ENCODE measurements at places on chromosomes 1 and 21.

DNA sequence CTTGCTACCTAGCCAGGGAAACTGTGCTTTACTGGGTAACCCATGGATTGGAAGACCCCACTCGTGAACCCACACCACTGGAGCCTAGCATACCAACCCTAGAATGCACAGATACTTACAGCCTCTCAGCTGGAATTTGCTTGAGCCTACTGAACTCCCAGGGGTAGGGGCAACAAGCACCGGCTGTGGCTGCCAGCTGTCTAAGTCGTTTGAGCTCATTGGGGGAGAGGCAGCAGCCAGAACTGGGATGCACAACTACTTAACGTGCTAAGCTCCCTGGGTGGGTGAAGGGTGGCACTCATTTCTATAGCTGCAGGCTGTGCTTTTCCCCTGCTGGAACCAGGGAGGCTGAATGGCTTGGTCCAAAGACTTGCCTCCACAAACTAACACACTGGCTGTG, 212.4 kb downstream of the ZNF648 start:
- DNase-seq = no peak

GRCh38 chr1:2558420-2558819, 2.2 kb downstream of the TNFRSF14 start:
- DNase-seq = no peak

DNA sequence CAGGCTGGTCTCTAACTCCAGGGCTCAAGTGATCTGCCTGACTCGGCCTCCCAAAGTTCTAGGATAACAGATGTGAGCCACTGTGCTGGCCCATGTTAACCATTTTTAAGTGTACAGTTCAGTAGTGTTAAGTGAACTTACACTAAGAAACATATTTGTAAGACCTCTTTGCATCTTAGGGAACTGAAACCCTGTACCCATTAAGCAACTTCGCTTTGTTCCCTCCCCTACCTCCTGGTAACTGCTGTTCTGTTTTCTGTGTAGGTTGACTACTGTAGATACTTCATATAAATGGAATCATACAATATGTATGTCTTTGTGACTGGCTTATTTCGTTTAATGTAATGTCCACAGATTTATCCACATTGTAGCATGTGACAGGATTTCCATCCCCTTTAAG, 11.0 kb downstream of the NUDC start:
- no peak for DNase-seq

GRCh38 chr1:54857746-54858561, 29.0 kb downstream of the DHCR24 start:
- no peak for DNase-seq

DNA sequence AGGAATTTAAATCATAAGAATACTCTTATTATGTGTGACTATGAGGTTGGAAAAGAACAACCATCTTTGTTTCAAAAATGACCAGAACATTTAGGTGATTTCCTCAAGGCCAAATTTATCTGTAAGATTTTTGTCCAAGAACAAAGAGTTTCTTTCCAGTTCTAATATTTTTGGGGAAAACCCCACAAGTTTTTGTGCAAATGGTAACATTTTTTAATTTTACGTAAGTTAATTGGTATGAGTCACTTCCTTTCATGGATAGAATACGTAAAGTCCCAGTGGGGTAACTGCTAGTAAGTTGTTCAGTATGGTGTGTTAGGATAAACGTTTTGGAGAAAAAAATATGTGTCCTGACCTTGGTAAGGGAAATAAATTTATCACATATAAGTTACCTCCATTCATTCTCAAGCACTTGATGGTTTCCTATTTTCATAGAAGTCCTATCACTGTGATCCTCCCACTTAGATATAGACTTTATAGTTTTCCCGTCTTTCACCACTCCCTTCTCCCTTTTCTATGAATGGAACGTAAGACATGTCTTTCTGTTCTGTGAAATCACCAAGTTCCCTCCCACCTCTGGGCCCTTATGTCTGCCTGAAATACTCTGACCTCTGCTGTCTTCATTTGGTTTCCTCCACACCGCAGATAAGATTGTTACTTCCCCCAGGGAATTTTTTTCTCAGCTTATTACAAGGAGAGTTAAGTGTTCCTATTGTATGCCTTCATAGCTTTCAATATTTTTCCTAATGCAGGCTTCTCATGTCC, 34.9 kb upstream of the TSNAX start:
- no peak for DNase-seq

DNA sequence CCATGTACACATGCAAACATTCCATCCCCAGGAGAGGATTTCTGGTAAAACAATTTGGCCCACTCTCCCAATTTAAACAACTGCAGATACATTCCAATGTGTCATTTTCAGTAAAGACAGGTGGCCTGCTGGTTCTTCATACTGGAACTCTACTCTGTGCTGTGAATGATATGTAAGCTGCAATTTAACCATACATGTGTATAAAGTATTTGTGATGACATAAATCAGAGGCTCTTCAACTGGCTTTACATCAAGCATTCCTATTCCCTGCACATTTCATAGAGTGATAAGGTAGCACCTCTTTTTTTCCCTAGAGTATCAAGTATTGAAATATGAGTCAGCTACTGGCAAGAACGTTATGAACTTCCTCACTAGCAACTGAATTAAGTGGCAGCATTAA, 649.5 kb upstream of the ADGRL2 start:
- no peak for DNase-seq

- DNase-seq = no peak
Observed at GRCh38 chr1:220873087-220873486, 6.2 kb upstream of the HLX start.

DNA sequence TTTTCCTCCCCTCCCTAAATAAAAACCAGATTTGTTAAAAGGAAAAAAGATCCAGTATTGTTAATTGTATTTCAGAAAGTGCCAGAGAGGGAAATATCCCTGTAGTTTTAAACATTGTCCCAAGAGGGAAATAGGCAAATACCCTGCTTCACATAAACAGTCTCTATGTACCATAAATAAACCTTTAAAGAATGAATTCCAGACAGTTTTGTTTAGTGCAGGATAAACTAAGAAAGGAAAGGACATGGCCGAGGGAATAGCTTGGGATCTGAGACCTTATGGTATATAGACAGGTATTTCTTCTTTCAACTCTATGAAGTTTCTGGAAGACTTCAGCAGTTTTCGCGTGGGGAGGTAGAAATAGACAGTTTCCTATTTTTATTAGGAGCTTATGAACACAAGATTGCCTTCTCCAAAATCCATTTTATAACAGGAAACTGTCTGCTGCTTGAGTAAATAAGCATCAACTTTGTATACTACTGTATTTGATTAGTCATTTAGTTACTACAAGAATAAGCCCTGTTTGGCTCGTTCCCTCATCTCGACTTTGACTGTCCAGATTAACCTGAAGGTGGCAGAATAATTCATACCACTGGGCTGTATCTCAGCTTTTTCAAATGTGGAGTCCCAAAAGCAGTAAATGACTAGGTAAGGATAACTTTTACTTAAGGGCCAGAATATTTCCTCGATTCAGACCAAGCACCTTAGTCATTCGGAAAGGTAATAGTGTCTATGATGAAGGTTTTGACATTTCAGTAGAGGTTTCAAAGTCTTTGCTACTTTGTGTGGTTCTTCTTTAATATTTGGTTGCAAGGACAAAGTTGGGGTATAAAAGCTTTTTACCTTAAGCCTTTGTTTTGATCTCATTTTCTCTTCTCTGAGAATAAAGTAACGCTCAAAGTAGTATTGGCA, 177.5 kb downstream of the VPS13D start:
- DNase-seq = peak; percentile 40

GRCh38 chr1:172356620-172357019, 63.9 kb upstream of the C1orf105 start:
- DNase-seq = peak; percentile 30

- DNase-seq = no peak
Observed at GRCh38 chr1:154485910-154486496, 16.0 kb upstream of the TDRD10 start.

DNA sequence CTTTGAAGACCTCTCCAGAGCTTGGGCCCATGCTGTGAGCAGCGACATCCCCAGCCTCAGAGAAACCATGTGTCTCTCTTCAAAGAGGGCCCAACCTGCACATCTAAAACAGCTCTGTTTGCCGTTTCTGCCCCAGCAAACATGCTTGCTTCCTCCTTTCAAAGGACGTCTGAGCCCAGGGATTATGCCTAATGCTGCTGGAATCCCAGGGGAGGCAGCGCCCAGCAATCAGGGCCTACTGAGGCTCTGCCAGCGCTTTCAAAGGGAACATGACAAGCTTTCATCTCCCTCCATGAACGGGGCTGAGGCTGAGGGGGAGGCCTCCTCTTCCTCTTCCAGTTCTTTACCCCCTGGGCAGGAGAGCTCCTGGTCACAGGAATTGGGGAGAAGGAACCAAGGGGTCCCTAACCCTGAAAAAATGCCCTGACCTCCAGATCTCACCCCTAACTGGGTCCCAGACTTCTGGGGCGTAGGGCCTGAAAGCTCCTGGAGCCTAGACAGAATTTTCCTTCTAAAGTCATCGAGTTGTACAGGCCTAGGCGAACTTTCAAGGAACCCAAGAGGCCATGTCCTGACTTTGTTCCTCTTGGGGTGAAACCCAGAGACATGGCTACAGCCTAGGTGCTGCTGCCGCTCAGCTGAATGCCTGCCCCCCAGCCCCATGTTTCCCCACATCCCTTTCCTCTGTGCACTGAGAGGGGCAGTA, 13.4 kb upstream of the ASCL5 start:
- no peak for DNase-seq

- DNase-seq = no peak
Observed at GRCh38 chr21:42426424-42426823, 22.7 kb downstream of the UBASH3A start.

GRCh38 chr1:2546515-2547209, 9.5 kb upstream of the TNFRSF14 start:
- DNase-seq = peak; percentile 85

GRCh38 chr1:1357871-1358432, 403 bp downstream of the MXRA8 start:
- no peak for DNase-seq

DNA sequence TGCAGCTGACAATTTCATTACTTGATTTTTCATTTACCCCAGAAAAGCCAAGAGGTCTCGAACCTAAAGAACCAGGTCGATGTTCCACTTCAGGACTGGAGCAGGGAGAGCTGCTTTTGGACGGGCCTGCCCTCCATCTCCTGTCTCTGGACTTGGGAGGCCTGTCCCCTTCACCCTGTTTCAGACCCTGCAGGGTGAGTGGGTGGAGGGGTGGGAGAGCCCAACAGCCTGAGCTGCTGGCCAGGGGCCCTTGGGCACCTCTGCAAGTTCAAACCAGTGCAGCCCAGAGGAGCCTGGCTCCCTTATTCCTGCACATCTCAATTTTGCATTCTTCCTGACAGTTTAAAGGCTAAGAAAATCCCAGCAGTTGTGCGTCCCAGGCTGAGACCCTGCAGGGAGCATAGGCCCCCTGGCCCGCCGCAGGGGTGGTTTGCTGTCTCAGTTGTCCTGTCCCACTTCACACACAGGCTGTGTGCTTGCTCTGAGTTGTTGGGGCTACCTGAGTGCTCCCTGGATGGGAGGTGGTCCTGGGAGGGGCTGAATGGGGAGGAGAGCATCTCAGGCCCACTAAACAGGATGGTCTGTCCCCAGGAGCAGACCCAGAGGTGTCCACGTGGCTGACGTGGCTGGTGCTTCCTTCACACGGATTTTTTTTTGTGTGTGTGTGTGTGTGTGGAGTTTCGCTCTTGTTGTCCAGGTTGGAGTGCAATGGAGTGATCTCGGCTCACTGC, 443.7 kb downstream of the PTPRU start:
- DNase-seq = no peak

DNA sequence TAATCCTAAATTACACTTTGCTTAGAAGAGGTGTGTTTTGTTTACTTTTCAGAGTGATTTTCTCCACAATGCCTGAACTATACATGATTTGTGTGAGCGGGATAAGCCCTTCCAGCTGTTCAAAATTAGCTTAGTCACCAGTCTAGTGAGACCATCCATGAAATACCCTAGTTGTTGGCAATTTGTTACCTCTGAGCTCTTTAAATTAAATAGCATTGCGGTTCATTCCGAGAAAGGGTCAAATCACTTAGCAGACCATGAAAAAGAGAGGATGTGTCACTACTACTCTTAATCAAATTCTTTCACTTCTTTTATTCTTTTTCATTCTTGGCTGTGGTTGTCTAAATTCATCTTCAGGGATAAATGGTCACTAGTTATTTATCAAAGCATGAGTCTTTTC, 11.9 kb upstream of the VAV3 start:
- DNase-seq = no peak

GRCh38 chr21:34199121-34199910, 125.9 kb downstream of the MRPS6 start:
- no peak for DNase-seq

DNA sequence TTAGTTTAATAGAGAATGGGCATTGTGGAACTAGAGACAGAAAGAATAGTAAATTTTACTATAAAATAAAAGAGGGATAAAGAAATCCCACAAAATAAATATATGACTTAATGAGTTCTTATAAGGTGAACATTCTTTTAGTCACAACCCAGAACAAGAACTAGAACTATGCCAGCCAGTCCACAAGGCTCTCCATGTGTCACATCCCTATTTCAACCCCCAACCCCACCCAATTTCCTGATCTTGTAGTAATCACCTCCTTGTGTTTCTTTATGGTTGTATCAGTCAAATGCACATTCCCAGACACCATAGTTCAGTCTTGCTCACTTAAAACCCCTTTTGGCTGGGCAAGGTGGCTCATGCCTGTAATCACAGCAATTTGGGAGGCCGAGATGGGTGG, 662.3 kb upstream of the CAMK1G start:
- DNase-seq = no peak

GRCh38 chr1:45299981-45300668, 26.6 kb upstream of the HPDL start:
- DNase-seq = peak; percentile 88

- no peak for DNase-seq
Observed at GRCh38 chr21:14569026-14569621, 23.0 kb upstream of the SAMSN1 start.

DNA sequence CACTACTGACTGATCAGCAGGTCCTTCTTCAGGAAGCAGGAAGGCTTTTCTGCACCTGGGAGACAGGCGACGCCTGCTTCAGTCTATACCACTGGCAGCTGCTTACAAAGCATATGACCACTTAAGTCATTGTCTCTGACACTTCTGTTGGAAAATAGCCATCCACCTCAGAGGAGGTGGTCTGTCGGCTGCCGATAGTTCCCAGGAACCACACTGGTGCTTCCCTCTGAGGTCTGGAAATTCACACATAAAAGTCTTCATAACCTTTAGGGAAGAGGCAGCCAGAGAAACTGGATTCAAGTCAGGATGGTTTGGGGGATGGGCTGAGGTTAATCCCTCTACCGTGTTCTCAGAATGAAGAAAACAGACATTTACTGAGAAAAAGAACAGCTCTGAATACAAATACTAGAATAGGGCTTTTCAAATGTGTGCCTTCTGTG, 15.6 kb upstream of the SRP9 start:
- peak; percentile 13 for DNase-seq
